ENCODE measurements at places on chromosomes 1 and 21.

DNA sequence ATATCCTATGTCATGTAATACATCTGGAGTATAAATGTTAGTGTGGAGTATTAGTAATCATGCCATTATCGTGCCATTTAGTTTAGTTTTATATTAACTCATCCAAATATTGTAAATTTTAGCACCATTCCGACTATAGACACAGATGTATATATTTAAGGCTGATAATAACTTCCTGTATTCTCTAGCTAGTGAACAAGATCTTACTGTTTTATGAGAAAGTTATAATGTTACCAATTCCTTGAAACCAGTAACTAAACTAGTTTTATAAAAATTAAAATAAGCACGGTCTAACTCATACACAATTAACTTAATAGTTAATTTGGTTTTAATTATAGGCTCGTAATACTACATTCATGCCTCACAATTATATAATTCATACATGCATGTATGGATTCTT, 808.6 kb downstream of the USP25 start:
- DNase-seq, result no peak

- DNase-seq, result no peak
These were observed 94.1 kb downstream of the ABCA4 start for GRCh38 chr1:94026619-94027380.

DNA sequence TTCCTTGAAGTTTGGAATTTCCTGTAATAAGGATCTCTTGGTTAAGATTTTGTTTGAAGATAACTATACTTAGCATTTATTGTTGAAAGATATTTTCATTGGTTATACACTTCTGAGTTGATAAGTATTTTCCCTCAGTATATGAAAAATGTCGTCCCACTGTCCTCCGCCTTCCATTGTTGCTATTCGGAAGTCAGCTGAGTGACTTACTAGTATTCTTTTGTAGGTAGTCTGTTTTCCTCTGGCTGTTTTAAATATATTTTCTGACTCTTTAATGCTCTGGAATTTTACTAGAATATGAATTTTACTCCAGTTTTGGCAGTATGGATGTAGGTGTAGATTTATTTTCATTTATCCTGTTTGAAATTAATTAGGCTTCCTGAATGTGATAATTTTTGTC, 498.7 kb upstream of the NFIA start:
- no peak for DNase-seq

- DNase-seq, result no peak
These were observed 67.9 kb downstream of the TBX15 start for GRCh38 chr1:118920124-118920717.

GRCh38 chr1:15639931-15640330, 22.7 kb downstream of the DDI2 start:
- no peak for DNase-seq

DNA sequence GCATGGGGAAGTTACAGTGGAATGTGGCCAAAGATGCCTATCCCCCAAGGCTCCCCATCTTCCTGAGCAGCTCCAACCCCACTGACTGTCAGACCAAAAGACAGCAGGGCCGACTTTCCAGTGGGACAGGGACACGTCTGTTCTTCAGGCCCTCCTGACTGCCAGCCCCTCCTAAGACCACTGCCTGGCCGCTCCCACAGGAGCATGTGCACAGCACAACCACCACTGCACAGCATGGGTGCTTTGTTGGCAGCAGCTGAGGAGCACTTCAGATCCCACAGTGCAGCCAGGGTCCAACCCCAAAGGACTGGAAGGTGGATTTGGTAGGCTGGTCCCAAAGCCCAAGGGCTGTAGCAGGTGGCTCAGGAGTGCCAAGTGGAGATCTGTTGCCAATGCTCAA, 648.3 kb upstream of the BRINP3 start:
- DNase-seq, result no peak

- DNase-seq, result no peak
These were observed 758 bp upstream of the HUNK start for GRCh38 chr21:31872072-31872451.

GRCh38 chr1:25117233-25117823, 115.0 kb downstream of the SYF2 start:
- peak; percentile 26 for DNase-seq

DNA sequence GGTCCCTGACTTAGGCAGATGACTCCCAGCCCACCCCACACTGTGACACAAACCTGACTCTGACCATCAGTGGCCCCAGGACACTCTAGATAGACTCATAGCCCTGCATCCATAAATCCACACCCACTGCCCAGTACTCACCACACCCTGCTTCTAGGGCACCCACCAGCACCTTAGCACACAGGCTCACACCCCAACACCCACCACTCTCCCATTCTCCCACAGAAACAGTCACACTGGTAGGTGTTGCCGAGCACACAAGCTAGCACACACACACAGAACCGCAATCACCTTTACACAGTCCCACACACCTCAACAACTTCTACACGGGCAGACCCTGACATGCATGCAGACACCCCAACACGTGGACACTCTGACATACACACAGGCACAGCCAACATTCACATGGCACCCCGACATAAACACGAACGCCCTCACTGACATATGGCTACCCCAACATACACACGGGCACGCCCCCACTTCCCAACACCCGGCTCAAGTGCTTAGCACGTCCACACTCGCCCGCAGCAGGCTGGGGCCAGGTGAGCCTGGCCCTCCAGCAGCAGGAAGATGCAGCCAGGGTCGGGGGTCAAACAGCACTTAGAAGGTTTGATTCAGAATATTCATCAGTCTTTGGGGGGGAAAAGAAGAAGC, 105.5 kb upstream of the TARDBP start:
- no peak for DNase-seq

- no peak for DNase-seq
These were observed 49.5 kb downstream of the DSCAM start for GRCh38 chr21:40797410-40797809.

DNA sequence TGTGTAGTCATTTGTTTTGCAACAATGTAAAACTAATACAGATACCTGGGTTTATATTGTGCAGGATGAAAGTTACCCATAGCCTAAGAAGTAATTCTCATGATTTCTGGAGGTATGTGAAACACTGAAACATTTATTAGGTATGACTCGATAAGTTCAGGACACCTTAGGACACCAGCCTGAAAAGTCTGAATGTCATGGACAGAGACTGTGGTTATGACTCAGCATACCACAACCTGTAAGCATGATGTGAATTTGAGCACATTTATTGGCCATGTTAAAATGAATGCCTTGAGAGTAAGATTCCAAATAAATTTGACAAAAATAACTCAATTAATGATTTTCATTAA, 1471.7 kb upstream of the B3GALT2 start:
- DNase-seq, result peak; percentile 19

DNA sequence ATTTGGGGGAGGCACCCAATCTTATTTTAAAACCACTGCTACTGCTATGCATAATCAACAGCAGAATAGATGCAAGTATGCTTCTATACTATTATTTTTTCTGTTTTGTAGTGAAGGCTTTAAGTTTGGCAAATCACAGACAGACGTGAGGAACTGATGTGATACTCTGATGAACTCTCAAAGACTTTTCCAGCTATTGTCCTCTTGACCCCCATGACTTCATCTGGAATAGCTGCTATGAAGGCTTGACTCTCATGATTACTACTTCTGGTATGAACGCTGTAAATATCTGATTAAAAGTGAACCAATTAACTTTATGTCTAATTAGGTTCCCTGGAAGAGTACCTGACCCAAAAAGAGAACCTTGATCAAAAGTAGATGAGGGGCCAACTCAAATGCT, 49.1 kb downstream of the EYA3 start:
- no peak for DNase-seq

DNA sequence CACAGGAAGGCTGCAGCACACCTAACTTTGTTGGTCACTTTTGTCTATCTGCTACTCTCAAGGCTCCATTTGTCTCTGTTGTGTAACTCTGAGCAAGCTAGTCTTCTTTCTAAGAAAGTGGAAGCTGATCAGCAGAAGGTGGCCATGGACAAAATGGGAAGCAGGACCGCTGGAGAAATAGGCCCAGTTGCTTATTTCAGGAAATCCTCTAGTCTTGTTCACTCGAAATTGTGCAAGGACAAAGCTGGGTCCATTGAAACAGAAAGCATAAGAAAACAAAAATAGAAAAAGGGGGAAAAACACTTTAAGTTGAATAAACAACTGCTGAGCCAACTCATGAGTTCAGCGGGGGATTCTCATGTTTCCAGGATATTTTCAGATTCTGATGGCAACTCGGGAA, 150.1 kb downstream of the PBX1 start:
- no peak for DNase-seq

DNA sequence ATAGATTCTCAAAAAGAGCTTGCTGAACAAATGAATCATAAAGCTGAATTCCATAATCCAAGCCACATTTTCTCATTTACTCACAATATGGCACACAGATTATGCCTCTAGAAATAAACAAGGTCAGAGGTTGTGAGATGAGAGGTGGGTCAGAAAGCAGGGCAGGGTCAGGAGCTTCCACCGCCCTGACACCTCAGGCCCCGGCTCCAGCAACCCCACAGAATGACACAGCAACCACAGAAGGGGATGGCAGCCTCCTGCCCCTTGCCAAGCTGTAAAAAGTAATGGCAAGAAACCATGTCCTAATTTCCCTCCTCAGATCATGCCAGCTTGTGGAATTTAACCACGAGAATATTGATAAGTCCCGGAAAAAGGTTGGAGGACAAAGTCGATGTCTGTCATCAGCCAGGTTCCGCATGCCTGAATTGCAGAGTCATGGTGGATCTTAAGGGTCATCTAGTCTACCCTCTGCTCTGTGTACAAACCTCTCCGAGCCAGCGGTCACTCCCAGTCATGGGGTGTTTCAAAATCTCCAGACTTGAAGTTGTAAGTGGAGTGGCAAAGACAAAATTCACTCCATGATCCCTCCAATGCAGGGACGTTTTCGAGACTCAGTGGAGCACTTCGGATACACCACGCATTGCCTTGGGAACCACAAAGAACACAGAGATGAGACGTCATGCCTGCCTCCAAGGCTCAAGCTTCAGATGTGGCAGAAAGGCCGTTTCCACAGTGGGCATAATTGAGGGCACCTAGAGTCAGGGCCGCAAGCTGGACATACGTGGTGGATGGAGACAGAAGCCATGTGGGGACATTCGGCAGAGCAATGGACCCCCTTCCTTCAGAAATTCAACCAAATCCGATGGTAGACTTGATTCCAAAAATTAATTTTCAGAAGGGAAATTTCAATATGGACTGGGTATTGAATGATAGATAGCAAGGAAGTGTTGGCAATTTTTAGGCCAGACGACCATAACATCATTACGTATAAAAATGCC, 254.0 kb downstream of the TOMM20 start:
- DNase-seq, result no peak

DNA sequence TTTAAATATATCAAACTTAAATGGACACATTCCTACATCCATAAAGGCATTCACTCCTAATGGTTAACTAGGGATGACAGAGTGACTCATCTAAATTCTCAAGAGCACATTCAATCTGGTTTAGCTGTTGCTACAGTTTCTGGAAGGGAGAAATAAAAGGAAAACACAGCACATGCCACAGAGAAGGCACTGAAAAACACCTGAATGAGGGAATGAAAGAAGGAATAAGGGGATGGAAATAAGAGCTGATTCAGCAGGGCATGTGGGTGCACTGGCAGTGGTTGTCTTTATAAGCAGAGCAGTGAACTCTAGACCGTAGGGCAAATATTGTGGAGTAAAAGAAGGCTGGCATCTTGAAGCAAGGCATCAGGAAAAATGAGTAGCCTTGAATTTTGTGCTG, 79.3 kb downstream of the LHX4 start:
- DNase-seq, result peak; percentile 13

GRCh38 chr1:54651608-54652007, 10.0 kb downstream of the MROH7 start:
- DNase-seq, result no peak

GRCh38 chr1:220222939-220223338, 49.3 kb downstream of the RAB3GAP2 start:
- DNase-seq, result no peak

DNA sequence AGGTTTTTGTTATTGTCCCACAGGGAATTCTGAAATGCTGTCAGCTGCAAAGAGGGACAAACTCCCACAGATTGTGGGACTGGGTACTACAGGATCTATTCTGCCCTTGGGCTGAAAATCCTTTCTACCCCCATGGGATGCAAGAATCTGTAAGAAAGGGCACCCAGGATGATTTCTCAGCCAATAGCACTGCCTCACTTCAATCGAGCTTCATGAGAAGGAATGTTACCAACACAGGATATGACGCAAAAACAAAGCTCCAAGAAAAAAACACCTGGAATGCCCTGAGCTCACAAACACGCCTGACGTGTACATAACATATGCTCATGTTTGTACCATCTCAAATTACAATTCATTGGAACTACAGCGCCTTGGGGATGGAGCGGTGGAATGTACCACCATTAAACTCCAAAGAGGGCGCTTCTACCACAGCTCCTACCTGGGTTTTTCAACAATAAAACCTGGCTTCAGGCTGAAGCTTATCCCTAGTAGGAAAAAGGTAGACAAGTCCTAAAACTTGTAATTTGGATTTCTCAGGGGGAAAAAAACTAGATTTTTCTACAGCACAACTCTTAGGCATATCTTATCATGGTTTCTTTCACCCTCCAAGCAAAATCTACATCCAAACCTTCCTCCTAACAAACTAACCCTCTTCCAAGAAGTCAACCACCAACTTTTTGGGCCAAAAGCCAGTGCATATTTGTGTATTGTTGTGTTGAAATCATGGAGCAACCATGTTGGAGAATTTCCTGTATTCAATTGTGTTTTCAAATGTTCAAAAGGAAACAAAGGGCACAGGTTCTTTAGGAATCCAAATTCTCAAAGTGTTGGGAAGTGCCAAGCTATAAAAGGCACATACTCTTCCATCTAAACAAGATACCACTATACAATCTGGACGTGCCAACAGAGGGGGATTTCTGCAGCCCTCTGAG, 78.9 kb downstream of the TGFBR3 start:
- DNase-seq, result no peak

DNA sequence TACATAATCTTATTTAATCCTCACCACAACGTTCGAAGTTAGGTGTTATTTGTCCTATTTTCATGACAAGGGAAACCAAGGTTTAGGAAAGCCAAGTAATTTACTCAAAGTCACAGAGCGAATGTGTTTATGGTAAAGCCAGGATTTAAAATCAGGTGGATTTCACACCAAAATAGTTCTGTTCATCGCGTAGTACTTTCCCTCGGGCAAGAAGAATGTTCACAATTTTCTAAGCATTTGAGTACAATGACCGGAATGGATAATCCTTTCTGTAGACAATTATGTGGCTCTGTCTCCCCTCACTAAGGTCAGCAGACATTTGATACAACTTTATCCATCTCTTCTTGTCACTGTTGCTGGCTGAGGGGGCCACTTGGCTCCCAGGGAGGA, 204.2 kb downstream of the ST6GALNAC3 start:
- DNase-seq, result no peak

- no peak for DNase-seq
These were observed 1.1 kb upstream of the CYB561D1 start for GRCh38 chr1:109492779-109493178.
